EL (cell line): ENCODE measurements at places on chromosomes 12 and 14.
A peak's percentile ranks its signal among the peaks of the same experiment; 100 is the strongest.

DNA sequence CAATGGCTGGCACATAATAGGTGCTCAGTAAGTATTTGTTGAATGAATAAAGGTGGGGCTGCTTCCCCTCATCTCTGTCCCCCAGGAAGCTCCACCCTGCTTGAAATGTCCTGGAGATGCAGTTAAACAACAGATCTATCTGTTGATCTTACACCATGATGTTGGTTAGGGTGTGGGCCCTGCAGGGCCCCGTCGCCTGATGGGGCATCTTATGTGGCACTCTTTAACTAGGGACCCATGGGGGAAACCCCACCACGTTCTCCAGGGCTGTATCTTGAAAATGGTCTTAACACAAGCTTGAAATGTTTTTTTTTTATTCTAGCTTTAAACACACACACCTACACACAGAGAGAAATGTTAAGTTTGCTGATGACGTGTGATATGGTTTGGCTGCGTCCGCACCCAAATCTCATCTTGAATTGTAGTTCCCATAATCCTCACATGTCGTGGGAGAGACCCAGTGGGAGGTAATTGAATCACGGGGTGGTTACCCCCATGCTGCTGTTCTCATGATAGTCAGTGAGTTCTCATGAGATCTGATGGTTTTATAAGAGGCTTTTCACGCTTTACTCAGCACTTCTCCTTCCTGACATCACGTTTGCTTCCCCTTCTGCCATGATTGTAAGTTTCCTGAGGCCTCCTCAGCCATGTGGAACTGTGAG, 741.7 kb downstream of the VRK1 start:
- no peak for DNase-seq

GRCh38 chr12:117494833-117495655, 133.6 kb upstream of the NOS1 start:
- no peak for DNase-seq

DNA sequence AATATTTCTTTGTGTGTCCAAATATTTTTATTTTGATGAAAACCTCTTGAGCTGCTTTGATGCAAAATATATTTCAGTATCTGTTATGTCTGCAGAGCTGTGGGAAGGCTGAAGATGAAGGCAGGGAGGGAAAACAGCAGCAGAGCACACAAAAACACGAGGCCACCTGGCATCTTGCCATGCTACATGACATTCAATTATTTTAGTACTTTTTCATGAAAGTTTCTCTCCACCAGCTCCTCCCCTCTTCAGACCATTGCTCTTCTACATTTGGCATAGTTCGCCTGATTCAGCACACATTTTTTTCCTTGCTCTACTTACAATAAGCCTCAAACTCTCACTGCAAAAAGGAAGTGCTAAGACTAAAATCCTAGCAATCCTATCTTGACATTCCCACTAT, 4.6 kb upstream of the ALX1 start:
- DNase-seq = no peak

- DNase-seq = no peak
These were observed 47.9 kb downstream of the SEL1L start for GRCh38 chr14:81485781-81486180.

- DNase-seq = peak; percentile 99
These were observed 141.3 kb upstream of the HIF1A start for GRCh38 chr14:61553730-61554641.

GRCh38 chr12:76037130-76038103, 5.8 kb upstream of the PHLDA1 start:
- DNase-seq = peak; percentile 80

GRCh38 chr12:14314801-14315200, 50.7 kb upstream of the ATF7IP start:
- no peak for DNase-seq

DNA sequence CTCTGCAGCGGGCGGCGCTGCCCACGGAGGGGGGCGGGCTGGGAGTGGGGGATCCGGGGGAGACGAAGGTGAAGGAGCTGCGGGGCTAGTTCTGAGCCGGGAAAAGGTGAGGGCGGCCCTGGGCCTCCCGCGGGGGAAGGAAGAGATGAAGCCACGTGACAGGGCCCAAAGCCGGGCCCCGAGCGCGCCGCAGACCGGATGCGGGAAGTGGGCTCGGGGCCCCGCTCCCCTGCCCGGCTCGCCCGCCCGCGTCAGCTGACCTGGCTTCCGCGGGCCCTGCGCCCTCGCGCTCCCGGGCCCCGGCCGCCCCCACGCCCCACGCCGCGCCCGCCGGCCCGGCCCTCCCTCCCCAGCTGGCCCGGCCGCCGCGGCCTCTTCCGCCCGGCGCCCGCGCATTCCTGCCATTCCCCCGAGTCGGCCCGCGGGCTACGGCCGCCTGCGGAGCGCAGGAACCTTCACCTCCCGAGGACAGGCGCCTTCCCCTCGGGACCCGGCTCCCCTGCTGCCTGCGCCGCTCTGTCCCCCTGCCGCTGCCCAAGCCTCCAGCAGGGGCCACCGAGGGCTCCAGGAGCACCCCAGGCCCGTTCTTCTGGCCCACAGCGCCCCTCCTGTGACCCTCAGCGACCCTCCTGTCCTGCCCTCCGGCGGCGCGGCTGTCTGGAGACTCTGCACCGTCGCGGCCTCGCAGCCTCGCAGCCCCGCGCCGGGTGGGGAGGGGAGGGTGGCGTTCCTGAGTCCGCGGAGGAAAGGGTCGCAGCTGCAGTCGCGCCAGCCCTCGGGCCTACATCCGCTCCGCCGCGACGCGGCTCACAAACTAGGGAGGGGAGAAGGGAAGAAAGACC, 20.4 kb downstream of the NINJ2 start:
- DNase-seq = peak; percentile 72

DNA sequence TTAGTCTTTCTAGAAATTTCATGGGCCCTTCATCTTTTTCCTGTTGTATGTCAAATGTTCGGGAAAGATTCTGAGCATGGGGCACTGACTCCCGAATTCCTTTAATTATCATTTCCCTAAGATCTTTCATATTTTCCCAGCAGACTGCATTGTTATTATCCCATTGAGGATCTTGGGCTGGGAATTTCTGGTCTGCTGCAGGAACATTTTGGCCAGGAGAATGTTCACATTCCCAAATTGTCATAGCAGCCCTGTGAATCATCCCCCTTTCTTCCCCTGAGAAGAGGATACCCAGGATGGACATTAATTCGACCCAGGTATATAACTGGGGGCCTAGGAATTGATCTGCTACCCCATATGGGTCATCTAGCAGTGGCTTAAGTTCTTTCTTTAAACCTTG, 112.5 kb downstream of the RIN3 start:
- peak; percentile 44 for DNase-seq

DNA sequence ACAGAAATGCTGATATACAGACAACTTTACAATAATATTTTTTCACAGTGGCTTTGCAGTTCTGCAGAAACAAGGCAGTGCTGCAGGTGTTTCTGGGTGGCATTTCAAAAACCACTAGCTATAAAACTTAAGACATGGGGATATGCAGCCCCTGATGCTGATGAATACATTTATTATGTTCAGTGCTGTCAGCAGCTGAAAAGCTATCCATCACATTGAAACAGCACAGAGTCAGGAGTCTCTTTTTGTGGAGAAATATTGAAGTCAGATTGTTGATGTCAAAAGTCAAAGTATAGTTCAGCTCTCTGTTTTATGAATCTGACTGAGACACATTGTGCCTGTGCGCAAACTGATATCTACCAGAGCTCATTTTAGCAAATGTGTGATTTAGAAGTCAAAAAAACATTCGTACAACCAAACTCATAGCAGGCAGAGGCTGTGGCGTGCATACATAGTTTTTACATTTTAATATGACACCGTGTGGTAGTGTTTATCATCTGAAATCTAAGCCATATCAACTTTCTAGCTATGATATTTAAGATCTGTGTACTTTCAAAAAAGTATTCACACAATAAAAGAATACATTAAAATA, 467.6 kb downstream of the PRKD1 start:
- DNase-seq = no peak

DNA sequence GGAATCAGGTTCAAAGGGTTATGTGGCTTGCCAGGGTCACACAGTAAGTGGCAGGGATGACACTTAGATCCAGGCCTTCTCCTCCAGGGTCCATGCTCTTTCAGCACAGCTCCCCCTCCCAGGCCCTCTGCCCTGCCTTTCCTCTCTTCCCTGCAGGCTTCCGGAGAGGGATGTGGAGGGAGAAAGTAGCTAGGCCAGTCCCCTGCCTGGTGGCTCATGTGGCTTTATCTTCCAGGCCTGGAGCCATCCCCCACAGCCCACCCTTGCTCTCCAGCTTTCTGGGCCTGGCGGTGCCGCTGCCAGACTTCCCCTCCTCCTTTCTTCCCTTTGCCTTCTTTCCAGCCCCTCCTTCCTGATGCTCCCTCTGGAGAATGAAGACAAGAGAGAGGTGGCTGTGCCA, 1.7 kb downstream of the PSMB11 start:
- no peak for DNase-seq

DNA sequence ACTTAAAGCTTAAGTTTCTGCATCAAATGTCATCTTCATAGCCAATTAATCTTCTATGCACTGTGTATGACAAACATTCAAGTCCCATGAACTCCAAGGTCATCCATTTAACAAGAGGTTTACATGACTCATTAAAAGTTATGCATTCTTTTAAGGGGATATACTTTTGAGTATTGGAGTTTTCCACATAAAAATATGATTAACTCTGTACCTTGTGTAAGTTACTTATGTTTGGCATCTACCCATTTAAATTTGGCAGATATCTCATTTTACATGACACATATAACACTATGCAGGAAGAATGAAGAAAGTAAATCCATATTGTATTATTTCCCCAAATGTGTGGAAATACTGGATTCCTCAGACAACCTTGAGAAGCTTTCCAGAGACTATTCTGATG, 240.2 kb downstream of the PAX9 start:
- peak; percentile 3 for DNase-seq

DNA sequence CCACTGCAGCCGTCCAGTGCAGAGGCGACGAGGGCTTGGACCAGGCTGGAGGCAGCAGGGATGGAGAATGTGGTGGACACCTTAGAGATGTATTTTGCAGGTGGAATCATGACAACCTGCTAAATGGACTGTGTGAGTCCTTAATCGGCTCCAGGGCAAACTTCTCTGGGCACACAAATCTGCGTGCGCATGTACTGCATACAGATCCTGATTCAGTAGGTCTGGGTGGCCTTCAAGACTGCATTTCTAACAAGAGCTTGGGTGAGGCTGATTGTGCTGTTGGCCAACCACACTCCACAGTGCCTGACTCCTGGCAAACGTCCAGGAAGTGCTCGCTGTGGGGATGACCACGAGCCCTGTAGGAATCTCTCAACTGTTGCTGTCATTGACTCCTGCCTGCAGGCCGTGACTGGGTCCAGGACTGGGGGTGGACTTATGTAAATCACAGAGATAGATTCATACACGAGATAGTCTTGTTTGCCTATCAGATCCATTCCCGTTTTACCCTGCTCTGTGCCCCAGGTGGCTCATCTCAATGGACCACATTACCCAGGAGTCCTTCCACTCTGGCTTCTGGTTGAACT, 27.2 kb downstream of the JDP2 start:
- peak; percentile 86 for DNase-seq

DNA sequence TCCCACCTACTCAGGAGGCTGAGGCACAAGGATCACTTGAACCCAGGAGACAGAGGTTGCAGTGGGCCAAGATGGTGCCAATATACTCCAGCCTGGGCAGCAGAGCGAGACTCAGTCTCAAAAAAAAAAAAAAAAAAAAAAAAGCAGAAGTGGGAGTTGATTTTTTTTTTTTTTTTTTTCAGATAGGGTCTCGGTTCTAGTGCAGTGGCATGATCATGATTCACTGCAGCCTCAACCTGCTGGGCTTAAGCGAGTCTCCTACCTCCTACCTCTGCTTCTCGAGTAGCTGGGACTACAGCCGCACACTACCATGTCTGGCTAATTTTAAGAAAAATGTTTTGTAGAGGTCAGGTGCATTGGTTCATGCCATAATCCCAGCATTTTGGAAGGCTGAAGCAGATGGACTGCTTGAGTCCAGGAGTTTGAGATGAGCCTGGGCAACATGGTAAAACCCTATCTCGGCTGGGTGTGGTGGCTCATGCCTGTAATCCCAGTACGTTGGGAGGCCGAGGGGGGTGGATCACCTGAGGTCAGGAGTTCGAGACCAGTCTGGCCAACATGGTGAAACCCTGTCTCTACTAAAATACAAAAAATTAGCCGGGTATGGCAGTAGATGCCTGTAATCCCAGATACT, 16.3 kb upstream of the HSP90AA1 start:
- no peak for DNase-seq

- no peak for DNase-seq
These were observed 33.4 kb downstream of the TMTC3 start for GRCh38 chr12:88175544-88175943.

DNA sequence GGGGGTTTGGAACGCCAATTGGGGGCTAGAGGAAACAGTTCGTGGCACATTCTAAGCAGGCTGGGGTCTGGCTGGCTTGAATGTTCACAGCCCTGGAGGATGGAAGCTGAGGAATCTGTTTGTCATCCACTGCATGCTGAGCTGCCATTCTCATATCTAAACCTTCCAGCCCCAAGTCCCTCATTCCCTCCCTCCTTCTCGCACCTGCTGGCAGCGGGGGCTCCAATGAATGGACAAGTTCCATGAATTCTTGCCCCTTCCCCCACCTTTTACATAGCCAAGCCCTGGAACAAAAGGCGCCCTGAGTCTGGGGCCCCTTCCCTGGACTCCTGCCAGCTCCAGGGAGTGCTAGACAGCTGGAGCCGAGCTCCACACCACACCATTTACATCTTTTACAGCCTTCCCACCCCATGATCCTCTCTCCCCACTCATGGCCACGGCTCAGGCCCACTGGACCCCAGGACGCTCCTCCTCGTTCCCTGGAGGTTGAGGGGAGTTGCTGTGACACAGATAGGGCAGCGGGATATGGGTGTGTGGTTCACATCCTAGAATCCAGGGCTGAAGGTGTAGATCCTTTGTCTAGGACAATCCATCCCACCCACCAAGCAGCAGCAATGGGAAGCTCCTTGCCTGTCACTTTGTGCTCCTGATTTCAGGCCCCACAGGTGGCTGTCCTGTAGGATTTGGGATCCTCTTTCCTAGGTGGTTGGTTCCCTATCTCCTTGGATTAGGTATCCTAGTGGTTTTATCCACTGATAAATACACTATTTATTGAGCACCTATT, 21.7 kb upstream of the VRTN start:
- DNase-seq = no peak

DNA sequence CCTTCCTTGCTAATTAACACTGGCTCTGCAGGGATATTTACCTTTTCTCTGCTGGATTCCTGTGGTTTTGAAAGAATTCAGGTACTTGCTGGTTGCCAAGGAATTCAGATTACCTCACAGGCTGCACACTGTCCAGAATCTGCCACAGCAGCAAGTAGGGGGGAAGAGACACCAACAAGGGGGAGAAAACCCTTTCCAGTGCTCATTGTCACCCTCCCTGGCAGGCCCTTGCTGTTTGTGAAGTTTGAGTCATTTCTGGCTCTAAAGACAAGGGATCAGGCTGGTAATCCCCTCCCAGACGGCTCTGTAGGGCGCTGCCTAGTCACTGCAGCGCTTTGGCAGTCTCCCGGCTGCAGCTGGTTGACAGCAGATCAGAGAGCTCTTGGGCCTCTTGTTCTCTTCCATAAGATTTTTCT, 50.8 kb downstream of the TTLL5 start:
- DNase-seq = peak; percentile 83

- no peak for DNase-seq
These were observed 263 bp upstream of the IFT81 start for GRCh38 chr12:110123919-110124268.

- DNase-seq = no peak
These were observed 83.2 kb downstream of the SPPL3 start for GRCh38 chr12:120820884-120821510.
